OCI-M1 (cell line): ENCODE measurements at places on chromosomes 16 and 17.

GRCh38 chr16:46801428-46802049 lies 29.4 kb downstream of the C16orf87 start:
- DNase-seq = peak; percentile 17

GRCh38 chr16:15643946-15644250 lies 944 bp upstream of the MARF1 start:
- DNase-seq = no peak

DNA sequence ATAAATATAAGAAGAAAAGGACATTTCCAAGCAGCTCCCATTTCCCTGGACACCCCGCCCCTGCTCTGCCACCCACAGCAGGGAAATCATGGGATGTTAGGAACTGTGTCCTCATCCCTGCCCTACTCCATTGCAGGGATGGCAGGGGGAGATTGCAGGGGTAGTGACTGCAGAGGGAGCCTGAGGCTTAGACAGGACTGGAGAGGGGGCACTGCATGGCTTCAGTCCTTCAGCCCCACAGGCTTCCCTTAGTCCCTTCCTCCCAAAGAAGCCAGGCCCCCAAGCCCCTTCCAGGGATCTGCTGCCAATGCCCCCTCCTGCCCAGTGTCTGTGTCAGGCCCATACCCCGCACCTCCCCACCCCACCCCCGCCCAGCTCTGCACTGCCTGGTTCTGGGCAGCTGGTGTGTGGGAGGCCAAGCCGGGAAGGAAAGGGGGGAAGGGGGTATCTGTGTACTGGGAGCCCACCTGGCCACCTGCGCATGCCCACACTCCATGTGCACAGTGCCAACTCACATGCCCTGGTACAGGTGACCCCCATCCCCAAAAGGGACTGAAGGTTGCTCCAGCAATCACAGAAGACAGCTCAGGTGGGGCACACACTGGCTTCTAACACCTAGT lies 3.3 kb downstream of the RUNDC3A start:
- DNase-seq = no peak

DNA sequence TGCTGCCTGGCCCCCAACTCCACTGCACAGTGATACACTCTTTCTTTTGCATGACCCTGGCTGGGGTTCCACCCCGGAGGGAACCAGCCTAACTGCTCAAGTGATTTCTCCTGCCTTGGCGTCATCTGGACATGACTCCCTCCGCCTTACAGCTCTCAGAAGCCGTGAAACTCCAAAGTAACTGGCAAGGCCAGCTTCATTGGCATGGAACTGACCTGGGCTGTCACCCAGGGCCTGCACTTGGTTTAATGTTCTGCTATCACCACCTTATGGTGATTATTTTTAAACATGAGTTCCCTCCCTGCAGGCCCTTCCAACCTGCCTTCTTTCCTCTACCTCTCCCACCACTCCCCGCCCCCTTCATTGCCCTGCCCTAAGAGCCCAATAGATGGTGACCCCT lies 139.7 kb upstream of the CDH5 start:
- no peak for DNase-seq

GRCh38 chr16:89534252-89534756 lies 26.1 kb downstream of the SPG7 start:
- no peak for DNase-seq

DNA sequence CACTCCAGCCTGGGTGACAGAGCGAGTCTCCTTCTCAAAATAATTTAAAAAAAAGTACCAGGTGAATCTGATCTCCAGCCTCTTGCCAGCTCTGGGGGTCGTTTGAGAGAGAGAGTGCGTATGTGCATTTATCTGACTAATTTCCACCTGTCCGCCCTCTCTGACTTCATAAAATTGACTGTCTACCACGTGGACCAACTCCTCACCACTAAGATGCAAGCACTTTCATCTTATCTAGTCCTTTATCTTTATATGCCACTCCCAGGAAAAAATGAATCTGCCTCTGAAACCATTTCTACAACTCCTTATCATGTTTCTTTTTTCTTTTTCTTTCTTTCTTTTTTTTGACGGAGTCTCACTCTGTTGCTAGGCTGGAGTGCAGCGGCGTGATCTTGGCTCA lies 55.8 kb downstream of the HS3ST3A1 start:
- no peak for DNase-seq

DNA sequence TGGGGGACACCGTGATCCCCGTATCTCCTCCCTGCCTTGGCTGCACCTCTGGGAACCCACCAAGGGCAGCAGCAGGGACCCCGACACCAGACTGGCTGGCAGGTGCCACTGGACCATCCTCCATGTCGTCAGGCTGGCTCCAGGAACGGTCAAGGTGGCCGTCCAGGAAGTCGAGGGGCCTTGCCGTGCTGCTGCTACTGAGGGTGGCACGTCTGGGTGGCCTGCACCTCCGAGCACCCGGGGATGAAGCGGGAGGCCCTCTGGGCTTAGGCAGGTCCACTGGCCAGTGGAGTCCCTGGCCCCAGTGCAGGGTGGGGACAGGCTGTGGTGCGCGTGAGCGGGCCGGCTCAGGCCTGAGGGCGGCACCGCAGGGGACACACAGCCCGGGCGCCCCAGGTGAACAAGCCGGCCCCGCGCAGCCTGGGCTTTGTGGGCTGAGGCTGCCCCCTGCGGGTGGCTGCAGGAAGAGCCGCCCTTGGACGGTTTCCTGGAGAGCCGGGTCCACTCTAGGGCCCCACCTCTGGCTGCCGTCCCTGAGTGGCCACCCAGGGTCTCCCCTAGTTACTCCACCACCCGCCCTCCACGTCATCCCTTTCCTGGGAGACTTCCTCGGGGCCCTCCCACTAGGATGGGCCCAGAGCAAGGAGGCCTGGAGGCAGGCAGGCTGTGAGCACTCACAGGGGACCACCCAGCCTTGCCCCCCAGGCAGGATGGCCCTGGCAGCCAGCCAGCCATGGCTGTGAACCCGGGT lies 42.8 kb upstream of the ZC3H18 start:
- DNase-seq = peak; percentile 24

DNA sequence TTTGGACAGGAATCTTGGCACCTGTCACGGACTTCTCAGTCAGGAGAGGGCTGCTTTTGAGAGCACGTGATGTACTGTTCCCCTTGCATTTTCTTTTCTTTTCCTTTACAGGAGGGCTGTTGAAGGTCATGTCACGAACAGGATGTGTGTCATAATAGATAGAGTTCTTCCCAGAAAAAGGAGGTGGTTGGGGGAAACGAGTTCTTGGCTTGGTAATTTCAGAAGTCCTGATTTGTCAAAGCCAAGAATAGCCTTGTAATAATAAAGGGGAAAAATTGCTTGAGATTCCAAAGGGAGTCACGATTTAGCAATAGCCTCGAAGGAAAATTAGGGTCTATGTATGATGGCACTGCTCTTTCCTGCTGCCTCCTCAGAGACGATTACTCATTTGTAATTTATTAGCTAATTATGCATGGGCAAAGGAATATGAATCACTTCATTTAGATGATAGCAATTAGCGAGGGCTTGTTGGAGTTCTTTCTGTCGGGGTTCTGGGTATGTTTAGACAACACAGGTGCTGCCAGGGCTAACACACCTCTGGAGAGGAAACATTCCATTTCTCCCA lies 277.7 kb upstream of the N4BP1 start:
- no peak for DNase-seq

DNA sequence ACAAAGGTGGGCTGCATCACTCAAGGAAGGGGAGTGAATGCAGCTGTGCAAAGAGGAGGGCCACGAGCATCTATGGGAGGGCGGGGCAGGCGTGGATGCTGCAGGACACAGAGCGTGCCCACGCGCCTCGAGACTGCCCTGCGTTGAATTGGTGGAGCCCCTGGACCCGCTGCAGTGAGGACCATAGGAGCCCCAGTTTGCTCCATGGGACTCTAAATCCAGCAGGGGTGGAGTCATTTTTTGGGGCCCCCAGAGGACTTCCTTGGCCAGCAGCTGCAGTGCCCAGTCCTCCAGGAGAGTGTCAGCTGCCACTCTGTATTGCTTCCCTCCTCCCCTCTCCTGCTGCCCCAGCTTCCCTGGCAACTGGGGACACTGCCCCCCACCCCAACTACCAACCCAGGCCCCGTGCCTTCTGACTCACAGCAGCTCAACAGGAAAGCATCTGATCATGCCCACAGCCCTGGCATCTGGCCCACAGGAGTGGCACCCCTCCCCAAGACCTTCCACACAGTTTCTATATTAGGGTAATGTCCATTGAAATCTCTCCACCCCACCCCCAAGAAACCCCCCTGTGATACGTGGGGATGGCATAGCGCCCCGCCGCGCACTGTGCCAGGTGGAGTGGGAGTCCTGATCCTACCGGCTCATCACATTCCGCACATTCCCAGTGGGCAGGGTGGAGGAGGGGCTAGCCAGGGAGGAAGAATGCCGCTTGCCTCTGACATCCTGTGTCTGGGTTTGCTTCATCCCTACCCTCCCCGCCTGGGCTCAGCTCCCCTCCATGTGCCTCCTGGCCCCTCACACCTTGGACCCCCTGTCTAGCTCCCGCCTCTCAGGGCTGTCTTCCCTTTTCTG lies 27.8 kb upstream of the ITGA3 start:
- no peak for DNase-seq

- no peak for DNase-seq
Measured at GRCh38 chr16:66374176-66374575, 7.7 kb downstream of the CDH5 start.

- peak; percentile 32 for DNase-seq
Measured at GRCh38 chr17:16419929-16420271, 4.5 kb downstream of the TRPV2 start.

- no peak for DNase-seq
Measured at GRCh38 chr16:7805686-7806396, 473.2 kb downstream of the RBFOX1 start.

DNA sequence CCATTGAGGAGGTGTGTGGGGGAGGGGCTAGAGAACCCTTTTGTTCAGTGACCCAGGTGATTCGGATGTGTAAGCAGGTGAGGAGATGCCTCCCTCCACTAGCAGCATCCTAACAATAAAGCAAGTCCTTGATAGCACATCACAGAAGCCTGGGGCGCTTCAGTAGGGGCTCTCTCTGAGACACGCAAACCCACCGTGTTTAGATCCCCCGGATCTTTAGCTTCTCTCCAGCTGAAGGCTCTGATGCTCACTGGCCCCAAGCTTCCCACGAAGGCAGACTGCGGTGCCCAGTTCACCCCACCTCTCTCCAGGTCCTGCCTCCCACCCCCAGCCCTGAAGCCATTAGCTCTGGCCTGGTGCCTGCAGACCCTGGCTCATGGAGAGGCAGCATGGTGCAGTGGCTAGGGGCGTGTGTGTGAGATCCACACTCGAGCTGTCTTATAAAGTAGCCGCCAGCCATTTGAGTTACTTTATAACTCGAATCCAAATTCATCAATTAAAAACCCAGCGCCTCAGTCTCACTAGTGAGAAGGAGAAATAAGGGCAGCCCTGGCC lies 204.7 kb upstream of the TNRC6C start:
- DNase-seq = no peak

GRCh38 chr16:1450218-1450617 lies 5.9 kb upstream of the CCDC154 start:
- DNase-seq = no peak

- no peak for DNase-seq
Measured at GRCh38 chr16:5616841-5617240, 519.2 kb upstream of the EEF2KMT start.

- no peak for DNase-seq
Measured at GRCh38 chr17:45346216-45347015, 29.6 kb upstream of the MAP3K14 start.

DNA sequence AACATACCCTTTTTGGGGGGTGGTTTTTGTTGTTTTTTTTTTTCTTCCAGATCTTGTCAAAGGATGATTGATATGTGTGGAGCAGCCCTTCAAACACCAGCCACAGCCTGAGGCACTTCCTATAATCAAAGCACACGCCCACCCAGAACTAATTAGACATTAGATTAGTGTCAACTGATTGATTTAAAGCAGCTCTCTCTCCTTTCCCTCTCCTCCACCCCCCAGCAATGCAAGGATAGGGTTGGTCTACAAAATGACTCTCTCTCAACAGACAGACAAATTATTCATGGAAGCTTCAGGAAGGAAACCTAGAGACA lies 250.3 kb upstream of the SOX9 start:
- DNase-seq = no peak

DNA sequence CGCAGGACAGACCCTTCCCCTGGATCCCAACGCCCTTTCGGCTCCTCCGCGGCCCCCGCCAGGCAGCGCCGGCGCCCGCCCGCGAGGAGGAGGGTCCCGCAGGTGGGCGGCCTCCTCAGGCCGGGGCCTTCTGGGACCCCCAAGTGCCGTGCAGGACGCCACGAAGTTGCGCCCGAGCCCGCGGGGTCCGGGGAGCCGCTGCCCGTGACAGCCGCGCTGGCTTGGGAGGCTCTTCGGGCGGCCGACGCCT lies 504 bp downstream of the ERN1 start:
- DNase-seq = no peak

DNA sequence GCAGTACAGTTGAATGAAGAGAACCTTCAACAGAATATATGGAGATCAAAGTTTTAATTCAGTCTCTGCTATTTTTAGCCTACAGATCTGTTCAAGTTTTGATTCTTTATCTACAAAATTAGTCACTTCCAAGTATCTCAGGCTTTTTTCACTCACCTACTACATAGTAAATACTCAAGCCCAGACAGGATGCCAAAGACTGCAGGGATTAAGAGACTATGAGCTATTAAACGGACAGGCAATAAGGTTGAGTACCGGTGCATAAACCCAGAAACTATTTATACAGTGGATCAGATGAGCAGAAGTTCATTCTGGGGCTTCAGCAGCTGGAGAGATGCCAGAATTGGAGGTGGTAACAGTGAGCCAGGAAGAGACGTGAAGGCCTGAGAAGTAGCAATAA lies 18.7 kb upstream of the OR3A1 start:
- DNase-seq = no peak

DNA sequence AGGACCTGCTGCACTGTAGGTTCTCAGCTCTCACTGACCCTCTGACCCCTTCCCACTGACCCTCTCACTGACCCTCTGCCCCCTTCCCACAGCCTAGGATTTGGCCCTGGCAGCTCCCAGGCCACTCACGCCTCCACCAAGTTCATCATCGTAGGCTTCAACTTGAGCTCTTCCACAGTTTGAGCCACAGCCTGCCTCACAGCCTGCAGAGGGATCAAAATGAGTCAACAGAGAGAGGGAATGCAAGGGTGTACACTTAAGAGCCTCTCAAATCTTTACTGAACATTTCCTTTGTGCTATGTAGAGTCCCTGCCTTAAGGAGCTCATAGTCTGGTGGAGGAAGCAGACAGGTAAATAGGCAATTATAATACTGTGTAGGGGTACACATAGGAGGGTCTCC lies 12.1 kb downstream of the HEATR9 start:
- DNase-seq = no peak

- no peak for DNase-seq
Measured at GRCh38 chr16:1769402-1770300, 1.7 kb downstream of the NME3 start.

GRCh38 chr17:4375039-4375748 lies 8.7 kb upstream of the UBE2G1 start:
- DNase-seq = no peak

GRCh38 chr17:78484271-78485246 lies 92.6 kb downstream of the DNAH17 start:
- DNase-seq = no peak

GRCh38 chr17:83083368-83084201 lies 4.2 kb downstream of the METRNL start:
- no peak for DNase-seq

DNA sequence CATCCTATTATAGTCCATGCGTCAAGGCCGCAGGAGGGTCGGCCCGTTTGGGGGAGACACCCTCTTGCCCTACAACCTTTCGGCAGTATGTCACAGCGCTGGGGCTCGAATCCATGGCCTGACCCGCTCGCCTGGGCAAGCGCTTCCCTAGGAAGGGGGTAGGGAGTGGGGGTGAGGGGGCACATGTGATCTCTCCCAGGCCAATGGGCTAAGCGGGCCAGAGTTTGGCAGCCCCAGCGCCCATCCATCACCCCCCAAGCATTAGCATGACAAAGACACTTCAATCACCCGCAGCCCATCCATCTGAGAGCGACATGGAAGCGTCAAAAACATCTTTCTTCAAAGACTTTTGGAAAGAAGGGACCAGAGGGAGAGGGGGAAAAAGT lies at the start of gene HOXB1:
HOXB1 (minus strand) TSS at position 125 of the 386 bp plus-strand sequence; CDS start at position 18, 107 bp downstream.
- DNase-seq = no peak
